Renal cortical epithelial cell (primary cell): ENCODE measurements at places on chromosomes 4 and X. TPM values are rescaled to one million over a fixed set of nuclear protein-coding genes. Genes with fewer than 3 reads are reported as not detected.
A peak's percentile ranks its signal among the peaks of the same experiment; 100 is the strongest.

THAP6 gene
- total RNA-seq = 10.6 and 17.4 TPM in 2 replicates

GRCh38 chr4:139576219-139576618 lies 20.2 kb upstream of the SETD7 start:
- no peak for DNase-seq

FSTL5 gene
- total RNA-seq = 0.05 TPM in 1 of 2 replicates, not detected in the other

DNA sequence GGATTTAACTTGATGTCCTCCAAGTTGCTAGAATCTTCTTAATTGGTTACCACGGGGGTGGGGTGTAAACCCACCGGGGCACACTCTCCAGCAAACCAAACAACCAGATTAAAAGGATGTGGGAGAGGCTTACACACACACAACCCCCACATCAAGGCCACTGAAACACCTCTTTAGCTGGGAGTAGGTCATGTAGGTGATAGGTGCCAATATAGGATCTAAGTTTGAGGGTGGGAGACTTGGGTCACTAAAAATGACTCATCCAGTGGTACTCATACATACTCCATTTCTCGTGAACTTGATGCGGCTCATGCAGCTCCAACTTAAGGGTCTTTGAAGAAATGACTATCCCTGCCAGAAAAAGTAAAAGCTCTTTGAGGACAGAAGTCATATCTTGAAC lies 20.5 kb upstream of the CD40LG start:
- no peak for DNase-seq

GRCh38 chr4:10030972-10031667 lies 9.8 kb upstream of the SLC2A9 start:
- no peak for DNase-seq

DNA sequence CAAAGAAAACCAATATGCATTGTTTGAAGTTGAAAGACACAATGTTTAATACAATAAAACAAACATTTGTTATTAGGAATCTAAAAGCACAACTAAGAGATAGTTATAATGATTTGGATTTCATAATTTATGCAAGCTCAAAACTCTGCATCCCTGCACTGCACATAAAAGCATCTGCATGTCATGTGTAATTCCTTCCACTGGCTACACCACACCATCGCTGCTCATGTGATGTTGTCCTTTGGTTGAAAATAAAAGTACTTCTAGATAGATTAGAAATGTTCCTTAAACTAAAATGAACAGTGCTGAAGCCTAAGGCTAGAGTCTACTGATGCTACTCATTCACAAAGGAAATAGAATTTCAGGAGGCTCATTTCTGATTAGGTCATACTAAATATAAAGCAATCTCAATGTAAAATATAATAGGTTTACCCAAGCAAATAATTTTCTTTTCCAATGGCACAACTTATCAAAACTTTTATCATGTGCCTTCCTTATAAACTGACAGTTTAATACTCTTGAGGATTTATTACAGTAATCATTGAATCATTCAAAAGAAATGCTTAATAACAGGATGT lies 130.8 kb upstream of the DKK2 start:
- no peak for DNase-seq

DNA sequence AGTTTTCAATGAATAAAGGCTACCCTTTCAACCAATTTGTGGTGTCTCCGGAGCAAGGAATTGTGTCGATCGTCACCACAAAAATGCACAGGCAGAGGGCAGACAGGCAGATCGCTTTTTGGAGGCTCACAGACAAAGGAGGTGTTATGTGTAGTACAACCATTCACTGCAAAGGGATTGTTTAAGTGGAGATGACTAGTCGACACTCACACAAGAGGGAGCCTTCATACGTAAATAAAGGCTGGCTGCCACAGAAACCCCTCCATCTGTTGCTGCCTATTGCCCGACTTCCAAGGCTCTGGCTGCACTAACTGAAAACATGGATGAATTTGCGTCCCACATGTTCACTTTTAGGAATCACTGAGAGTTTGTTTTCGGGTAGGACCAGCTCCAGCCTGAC lies 281.1 kb downstream of the NKX6-1 start:
- DNase-seq = no peak

UNC5C gene
- total RNA-seq = 0.05 TPM in 1 of 2 replicates, not detected in the other

DNA sequence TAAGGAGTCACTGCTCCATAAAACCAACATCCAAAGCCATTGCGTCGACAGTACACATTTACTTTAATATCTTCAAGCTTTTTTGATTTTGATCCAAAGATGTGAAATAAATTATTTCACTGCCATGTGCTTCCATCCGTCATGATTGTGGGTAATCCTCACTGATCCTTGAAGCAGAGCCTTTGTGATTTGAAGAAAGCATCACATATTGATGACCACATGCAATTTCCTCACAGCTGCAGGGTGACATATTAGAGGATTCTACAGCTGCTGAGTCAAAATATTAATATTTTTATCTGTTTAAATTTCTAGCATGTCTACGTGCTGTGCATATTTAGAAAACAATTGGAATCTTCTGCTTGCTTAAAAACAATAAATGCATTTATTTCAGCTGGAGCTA lies 196.8 kb upstream of the ANXA3 start:
- no peak for DNase-seq

DNA sequence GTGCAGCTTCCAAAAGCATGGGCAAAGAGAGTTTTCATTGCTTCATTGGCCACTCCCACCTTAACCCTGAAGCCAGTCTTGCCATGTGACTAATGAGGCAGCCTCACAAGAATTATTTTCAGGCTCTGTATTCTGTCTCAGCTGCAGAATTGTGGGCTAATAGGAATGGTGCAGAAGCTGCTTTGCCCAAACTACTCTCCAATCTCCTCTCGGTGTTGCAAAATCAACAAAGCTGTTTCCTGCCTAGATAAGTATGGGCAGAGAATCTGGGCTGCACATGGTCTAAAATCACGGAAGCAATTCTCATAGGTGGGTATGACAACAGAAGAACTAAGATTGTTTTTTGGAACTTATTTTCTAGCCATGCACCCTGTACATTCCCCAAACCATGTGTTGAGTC lies 31.4 kb downstream of the PPP1R2C start:
- no peak for DNase-seq

- DNase-seq = no peak
These were observed 106.9 kb upstream of the DCAF12L2 start for GRCh38 chrX:126272795-126273497.

DNA sequence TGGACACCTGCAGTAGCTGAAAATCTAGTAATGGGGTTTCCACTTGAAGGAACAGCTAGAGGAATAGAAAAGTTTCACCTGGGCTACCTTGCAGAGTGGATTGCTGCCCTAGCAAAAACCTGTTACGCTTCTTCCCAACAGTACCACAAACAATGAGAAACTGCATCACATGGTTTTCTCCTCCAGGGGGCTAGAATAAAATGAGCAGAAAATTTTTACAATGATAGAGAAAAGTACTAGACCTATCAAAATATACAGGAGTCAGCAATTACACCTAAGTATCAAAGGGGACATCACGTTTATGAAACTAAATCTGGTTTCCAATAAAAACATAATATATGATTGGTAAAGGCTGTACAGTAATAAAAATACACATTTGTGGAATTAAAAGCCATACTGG lies 423.1 kb upstream of the PITX2 start:
- no peak for DNase-seq

- DNase-seq = no peak
These were observed 54.6 kb downstream of the PTCHD1 start for GRCh38 chrX:23389196-23389792.

MUC7 gene
- not detected in 2 replicates for total RNA-seq

PLAC1 gene
- not detected in 2 replicates for total RNA-seq

- DNase-seq = no peak
These were observed 330.2 kb downstream of the ZIC3 start for GRCh38 chrX:137896123-137896522.

- DNase-seq = peak; percentile 69
These were observed 633.0 kb upstream of the FAM241A start for GRCh38 chr4:111512081-111512783.

DNA sequence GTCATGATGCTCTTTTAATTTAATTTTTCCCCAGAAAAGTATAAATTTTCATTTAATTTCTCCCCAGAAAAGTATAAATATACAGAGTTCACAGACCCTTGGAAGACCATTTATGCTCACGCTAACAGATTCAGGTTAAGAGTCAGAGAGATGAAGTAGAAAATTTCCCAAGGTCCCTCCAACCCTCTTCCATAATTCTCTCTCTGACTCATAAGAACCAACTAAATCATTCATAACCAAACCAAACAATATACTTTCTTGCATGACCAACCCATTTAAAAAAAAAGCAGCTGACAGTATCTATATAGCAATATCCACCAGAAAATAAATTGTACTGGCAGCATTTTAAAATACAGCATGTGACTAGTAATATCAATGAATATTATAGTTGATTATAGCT lies 3.9 kb downstream of the KLHL8 start:
- no peak for DNase-seq

- no peak for DNase-seq
These were observed 224.5 kb upstream of the TENM3 start for GRCh38 chr4:182018691-182019090.

- peak; percentile 2 for DNase-seq
These were observed 9.6 kb downstream of the DRP2 start for GRCh38 chrX:101229170-101229569.

GRCh38 chr4:102543030-102543928 lies 42.1 kb downstream of the NFKB1 start:
- no peak for DNase-seq

DNA sequence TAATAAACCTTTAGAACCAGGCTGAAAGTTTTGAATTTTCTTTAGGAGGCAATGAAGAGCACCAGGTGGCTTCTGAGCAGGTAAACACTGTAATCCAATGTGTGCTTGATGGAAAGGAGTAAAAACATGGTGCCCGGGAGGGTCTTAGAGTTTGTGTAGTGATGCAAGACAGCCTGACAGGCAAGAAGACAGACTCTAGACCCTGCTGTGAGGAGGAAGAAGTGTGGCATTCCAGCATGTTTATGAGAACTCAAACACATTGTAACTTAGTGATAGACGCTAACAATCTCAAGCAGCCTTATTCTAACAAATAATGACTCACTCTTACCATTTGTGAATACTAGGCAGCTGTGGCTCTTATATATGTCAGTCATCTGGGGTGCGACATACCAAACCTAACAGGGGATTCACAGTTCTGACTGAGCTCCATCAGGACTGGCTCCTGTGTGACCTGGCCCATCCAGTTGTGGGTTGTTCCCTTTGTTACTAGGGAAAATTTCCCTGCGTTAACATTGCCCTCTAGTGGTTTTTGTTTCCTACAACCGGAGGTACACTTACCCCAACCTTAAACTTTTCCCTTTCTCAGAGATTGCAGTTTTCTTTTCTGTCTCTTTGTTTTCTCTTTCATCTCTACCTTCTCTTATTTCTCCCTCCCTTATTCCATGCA lies 53.8 kb downstream of the VSIG4 start:
- DNase-seq = peak; percentile 46

GRCh38 chr4:47624031-47624441 lies 139.0 kb downstream of the ATP10D start:
- DNase-seq = peak; percentile 20

S100G gene
- not detected in 2 replicates for total RNA-seq

NOP14 gene
- total RNA-seq = 15.5 and 30.5 TPM in 2 replicates

DNA sequence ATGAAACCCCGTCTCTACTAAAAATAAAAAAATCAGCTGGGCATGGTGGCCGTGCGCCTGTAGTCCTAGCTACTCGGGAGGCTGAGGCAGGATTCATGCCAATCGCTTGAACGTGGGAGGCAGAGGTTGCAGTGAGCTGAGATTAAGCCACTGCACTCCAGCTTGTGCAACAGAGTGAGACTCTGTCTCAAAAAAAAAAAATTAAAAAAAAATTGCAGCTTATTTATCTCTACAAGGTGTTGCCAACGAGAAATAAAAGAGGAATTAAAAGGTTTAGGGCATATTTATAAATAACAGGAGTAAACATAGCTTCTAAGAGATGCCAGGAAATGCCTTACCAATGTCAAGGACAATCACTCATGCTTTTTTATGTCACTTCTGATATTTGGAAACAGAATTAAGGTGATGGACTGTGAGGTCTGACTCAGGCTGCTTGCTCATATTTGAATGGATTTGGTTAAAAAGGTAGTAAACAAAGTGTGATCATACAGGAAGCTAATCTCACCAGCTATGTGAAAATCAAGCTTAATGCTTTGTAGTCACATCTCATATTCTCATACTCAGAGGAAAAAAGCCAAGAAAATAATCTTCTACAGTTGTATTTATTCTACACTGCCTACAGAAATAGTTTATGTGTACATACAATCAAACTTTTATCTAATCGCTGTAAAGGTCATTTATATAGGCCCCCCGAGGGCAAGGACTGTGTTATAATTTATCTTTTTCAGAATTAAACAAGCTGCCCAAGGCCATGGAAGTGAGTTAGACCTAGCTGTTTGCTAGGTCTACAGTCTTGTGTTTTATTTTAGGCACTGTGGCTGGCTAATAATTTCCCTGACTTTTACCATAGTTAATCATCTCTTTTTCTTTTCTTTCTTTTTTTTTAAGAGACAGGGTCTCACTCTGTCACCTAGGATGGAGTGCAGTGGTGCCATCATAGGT lies 61.1 kb upstream of the RBMX start:
- DNase-seq = peak; percentile 24

DNA sequence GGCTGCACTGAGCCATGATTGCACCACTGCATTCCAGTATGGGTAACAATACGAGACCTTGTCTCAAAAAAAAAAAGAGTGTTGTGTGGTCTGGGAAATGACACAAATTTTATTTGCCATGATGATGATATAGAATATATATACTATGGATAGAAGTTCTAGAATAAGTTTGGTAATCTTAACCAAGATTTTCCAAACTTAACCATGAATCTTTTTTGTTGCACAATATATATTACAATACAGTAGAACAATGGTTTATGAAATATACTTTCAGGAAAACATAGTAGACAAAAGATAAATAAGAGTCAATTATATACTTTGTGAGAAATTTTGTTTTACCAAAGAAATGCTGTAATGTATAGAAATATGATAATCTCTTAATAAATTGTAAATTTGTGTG lies 34.8 kb downstream of the MFSD8 start:
- DNase-seq = no peak

DNA sequence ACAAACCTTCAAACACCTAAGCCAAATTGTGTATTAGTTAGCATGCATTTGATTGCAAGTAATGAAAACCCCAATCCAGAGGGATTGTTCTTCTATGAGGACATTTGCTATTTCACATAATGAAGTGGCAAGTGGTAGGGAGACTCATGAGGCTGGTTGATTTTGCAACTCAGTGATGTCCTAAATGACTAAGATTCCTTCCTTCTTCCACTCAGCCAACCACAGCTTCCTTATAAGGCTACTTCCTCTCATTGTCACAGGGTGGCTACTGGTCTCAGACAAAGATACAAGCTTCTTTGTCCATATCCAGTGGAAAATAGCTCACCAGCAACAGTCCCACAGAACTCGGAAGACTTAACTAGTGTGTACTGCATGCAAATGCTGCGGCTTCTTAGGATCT lies 5.3 kb upstream of the OTC start:
- DNase-seq = peak; percentile 92

RADX gene
- 1.0 and 5.0 TPM in 2 replicates for total RNA-seq

DNA sequence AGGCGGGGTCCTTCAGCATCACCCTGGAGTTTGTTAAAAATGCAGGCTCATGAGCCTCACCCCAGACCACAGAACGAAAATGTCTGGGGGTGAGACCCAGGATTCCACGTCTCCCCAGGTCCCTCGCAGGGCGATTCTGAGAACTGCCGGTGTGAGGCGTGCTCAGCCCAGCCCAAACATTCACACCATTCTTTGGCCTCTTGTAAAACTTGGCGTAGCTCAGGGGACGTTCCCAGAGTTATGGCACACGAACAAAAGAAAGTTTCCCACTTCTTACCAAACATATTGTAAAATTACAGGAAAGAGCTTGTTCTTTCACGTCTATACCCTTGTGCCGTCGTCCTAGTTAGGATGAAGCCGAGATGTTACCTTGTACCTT lies 12.9 kb downstream of the CD99 start:
- DNase-seq = no peak

GRCh38 chr4:109296527-109296926 lies 5.9 kb downstream of the COL25A1 start:
- DNase-seq = peak; percentile 58
